ENCODE measurements at places on chromosomes 5 and 9.

DNA sequence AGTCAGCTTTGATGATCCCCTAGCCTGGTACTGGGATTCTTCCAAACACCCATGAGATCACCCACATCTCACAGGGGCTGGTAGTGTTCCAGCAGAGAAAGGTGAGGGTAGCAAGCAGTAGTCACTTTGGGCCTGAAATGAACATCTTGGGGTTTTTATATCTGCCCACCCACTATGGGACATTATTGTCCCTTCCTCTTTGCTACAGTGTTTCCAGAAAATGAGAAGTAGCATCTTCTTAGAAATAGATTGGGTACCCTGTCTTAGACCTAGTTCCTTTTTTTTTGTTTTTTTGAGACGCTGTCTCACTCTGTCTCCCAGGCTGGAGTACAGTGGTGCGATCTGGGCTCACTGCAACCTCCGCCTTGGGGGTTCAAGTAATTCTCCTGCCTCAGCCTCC lies 249.2 kb upstream of the ANKRD55 start:
- no peak for DNase-seq

GRCh38 chr5:128213340-128213739 lies 129.8 kb downstream of the SLC12A2 start:
- peak; percentile 1 for DNase-seq

- peak; percentile 69 for DNase-seq
These were observed 13.5 kb upstream of the ANKRD18B start for GRCh38 chr9:33510262-33511183.

DNA sequence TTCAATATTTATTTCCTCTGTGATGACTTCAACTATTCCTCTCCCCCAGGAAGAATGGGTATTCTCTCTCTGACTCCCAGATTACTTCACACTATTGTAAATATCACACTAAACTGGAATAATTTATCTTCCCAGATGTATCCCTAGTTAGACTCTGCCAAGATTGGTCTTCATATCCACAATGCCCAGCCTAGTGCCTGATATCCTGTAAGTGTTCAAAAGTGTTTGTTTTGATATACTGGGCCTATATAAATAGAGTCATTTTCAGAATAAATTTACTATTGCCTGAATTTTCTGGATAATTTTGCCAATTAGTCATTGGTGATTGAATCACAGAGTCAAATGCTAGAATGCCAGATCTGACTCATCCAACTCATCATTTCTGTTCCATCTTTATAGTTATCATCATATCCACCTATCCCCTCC lies 143.7 kb upstream of the TNC start:
- DNase-seq = no peak

DNA sequence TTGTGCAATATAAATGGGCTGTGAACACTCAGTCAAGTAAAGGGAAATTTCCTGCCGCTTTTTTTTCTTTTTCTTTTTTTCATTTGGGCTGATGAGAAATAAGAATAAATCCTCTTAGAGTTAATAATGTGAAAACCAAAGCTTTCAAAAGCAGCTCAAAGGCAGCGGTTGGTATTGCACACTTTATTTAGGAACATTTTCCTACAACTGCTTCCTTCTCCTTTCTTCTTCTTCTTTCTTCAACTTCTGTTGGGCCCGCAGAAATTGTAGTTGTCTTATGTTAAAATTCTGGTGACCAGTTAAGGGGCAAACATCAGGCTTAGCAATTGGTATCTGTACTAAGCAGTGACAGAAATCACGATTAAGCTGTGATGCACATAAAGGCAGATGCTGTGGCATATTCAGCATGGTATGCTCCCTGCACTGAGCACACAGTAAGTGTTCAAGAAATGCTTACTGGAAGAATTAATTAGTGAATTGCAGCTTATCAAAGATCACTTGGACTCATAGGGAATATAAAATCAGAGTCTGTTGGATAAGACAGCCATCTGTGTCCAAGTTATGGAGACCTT lies 85.4 kb downstream of the ANKRD55 start:
- no peak for DNase-seq

GRCh38 chr5:111211341-111211740 lies 12.8 kb upstream of the CAMK4 start:
- DNase-seq = no peak

DNA sequence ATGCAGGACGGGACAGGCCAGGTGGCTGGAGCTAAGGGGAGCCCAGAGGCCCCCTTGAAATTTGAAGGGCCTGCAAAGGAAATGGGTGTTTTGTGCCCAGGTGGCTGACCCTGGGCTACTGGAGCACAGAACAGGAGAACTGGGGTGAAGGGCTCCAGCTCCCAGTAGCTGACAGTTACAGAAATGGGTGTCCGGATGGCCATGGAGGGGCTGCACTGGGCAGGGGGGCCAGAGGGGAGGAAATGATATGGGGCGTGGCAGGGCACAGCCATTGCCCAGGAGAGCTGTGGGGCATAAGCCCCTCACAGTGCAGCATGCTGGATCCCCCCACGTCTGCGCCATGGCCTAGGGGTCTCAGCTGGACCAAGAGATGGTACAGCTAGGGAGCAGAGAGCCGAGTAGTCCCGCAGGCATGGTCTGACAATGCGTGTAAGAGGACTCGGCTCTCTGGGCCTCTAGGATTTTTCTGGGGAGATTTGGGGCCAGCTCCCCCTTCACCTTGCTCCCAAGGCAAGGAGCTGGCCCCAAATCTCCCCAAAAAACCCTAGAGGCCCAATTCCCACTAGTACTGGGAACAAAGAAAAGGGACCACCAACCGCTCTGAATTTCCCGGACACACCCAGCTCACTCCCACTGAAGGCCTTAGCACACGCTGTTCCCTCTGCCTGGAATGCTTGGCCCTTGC lies 7.9 kb upstream of the CARD19 start:
- DNase-seq = no peak

- DNase-seq = no peak
These were observed 185.0 kb downstream of the CNTLN start for GRCh38 chr9:17319864-17320263.
